ENCODE measurements at places on chromosomes 3 and 15. TPM values are rescaled to one million over a fixed set of nuclear protein-coding genes. Genes with fewer than 3 reads are reported as not detected.

SLC28A1 gene
- total RNA-seq, result 2.0 TPM

RLBP1 gene
- total RNA-seq, result not detected

SEMA3B gene
- total RNA-seq, result 26.0 TPM

DNA sequence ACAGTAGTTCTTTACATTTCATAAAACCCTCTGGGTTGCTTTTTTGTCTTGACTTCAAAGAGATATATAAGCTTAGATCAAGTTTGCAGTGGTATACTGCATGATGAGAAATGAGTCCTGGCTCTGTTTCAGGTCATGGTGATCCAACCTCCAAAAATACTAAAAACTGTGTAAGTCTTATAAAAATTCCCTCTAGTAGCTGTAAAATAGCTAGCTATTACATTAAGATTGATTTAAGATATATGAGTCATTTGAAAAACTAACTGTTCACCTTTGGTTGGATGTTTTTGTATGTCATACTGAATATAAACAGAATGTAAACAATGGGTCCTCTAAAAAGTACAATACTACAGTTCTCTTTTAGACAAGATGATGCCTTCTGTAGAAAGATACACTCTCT lies 879.2 kb downstream of the ROBO1 start:
- H3K27me3 ChIP-seq, result no peaks in the 10 kb centered on the region
- DNase-seq, result no peak
- no peak overlapping the region for H3K27ac ChIP-seq
- H3K4me3 ChIP-seq, result no peak overlapping the region
- no peaks in the 10 kb centered on the region for H3K36me3 ChIP-seq
- no peaks in the 10 kb centered on the region for H3K4me1 ChIP-seq

DNA sequence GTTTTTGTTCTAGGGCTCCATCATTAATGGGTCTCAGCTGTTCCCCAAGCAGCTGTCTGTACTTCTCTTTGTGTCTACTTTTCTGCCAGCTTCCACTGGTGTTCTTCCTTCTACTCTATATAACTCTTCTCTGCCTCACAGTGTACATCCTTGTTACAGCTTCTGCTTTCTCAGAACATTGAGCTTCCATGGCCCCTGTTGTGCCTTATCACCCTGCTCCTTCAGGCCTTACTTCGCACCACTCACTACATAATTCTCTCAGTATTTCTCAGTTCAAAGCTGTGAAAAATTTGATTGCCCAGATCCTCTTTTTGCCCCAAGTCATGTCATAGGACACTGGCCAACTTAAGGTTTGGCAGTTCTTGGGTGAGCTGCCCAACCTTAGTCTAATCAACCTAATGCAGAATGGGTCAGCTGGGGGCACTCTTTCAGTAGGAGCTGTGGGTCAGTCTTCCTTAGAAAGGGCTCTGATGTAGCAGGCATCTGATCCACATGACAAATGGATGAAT lies 28.9 kb downstream of the CSTA start:
- no peaks in the 10 kb centered on the region for H3K27me3 ChIP-seq
- no peak overlapping the region for H3K4me3 ChIP-seq
- no peaks in the 10 kb centered on the region for H3K4me1 ChIP-seq
- no peaks in the 10 kb centered on the region for H3K36me3 ChIP-seq
- DNase-seq, result no peak

DNA sequence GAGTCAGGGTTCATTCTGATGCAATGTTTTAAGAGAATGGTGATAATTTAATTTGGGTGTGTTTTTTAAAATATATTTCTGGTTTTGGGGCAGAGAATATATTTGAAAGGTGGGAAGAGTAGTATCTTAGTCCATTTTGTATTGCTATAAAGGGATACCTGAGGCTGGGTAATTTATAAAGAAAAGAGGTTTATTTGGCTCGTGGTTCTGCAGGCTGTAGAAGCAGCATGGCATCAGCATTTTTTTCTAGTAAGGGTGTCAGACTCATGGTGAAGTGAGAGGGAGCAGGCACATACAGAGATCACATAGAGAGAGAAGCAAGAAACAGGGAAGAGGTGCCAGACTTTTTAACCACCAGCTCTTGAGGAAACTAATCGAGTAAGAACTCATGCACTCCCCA lies 152.7 kb downstream of the SHOX2 start:
- H3K27me3 ChIP-seq, result no peaks in the 10 kb centered on the region
- no peaks in the 10 kb centered on the region for H3K4me1 ChIP-seq
- H3K27ac ChIP-seq, result no peak overlapping the region
- no peak overlapping the region for H3K4me3 ChIP-seq
- no peak for DNase-seq
- no peaks in the 10 kb centered on the region for H3K36me3 ChIP-seq

GRCh38 chr3:82103241-82103640 lies 341.8 kb upstream of the GBE1 start:
- H3K27ac ChIP-seq, result no peak overlapping the region
- H3K36me3 ChIP-seq, result no peaks in the 10 kb centered on the region
- no peaks in the 10 kb centered on the region for H3K4me1 ChIP-seq
- no peaks in the 10 kb centered on the region for H3K27me3 ChIP-seq

DNA sequence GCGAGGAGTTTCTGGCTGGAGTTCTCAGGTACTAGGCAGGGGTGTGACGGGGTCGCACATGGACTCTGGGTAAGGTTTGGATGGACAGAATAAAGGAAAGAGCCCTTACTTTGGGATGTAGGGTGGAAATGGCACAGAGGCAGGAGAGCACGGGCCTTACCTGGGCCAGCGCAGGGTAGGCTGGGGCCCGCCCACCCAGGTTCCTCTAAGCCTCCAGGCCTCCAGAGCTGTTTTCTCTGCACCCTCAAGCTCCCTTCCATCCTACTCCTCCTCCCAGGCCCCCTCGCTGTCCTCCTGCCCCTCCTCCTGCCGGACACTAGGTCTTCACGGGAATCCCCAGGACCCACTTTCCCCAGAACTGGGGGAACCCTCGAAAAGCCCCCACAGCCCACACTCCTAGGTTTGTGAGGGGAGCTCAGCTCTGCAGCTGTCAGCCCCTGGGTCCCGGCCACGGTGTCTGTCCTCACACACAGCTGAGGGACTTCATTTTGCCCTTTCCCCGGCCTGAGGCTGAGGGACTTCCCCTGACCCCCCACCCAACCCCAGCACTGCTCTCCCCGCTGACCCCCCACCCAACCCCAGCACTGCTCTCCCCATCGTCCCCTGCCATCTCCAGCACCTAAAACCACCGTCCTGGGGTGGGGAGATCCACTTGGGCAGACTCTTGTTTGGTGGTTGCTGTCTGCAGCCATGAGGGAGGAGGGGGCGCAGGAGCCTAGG lies 53.0 kb upstream of the PCSK6 start:
- H3K36me3 ChIP-seq, result no peaks in the 10 kb centered on the region
- H3K4me1 ChIP-seq, result no peaks in the 10 kb centered on the region
- H3K27ac ChIP-seq, result no peak overlapping the region
- H3K4me3 ChIP-seq, result no peak overlapping the region
- H3K27me3 ChIP-seq, result no peaks in the 10 kb centered on the region

ARHGAP11A gene
- 2.8 TPM for total RNA-seq

PDZRN3 gene
- total RNA-seq, result 86.3 TPM

CGGBP1 gene
- total RNA-seq, result 65.8 TPM

FANCD2OS gene
- not detected for total RNA-seq
